ENCODE measurements at places on chromosomes 1 and 21.

GRCh38 chr1:50502147-50502546 lies 78.9 kb upstream of the DMRTA2 start:
- DNase-seq = no peak

- no peak for DNase-seq
These were observed 27.1 kb downstream of the CAMK1G start for GRCh38 chr1:209610631-209610905.

DNA sequence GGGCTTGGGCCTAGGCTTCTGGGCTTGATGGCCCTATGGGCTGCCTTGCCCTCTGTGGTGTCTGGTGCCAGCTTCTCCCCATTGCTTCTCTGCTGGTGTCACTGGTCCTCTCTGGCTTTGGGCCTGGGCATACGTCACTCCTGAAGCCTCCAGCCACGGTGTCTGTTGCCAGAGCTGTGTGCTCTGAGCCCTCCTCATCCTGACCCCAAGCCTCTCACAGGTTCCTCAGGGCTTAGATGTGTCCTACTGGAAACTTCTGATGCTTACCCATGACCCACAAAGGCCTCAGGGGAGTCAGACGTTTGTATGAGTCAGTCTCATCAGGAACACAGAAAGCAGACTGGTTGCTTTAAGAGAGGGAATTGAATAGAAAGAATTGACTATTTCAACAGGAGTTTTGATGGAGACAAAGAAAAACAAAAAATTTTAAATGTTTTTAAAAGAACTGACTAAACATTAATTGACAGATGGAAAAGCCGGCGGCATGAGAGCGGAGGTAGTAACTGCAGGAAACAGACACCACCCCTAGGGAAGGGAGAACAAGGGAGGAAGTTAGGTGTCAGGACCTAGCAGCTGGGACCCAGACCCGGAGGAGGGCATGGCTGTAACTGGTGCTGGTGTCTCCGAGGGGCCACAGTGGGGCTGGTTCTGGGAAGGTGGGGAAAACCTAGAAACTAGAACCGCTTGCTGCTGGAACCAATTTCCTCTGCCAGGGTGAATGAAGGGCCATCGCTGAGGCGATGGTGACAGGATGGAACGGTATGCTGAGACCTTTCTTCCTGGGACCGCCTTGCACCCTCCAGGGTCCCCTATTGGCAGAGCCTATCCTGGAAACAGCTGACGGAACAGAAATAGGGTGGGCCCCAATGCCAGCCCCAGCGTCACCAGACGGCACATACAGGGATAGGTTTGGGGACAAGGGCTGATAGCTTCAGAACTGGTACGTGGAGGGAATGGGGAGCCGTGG lies 40.0 kb upstream of the CITED4 start:
- no peak for DNase-seq

DNA sequence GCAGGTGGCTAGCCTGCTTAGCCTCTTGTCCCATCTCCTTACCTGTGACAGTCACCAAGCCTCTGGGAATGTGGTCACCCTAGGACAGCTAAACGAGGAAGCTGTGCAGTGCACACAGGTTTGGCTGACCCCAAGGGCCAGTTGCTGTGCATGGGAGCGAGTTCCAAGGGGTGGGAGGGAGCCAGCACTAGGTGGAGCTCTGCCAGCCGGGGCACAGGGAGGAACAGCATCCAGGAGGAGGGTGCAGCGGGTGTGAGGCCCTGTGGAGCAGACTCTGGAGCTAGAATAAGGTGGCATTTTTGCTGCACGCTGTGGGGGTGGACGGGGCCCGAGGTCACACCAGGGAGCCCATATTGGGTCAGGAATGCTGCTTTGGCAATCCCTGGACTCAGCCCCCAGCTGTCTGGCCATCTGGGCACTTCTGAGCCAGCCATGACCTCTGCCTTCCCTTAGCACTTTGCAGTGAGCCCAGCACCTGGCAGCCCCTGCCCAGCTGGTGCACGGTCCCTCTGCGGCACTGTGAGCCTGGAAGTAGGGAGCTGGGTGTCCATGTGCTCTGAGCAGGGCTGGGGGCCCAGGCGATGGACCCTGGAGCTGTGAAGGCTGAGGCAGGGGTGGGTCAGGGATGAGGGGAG lies 8.7 kb downstream of the PDXK start:
- no peak for DNase-seq

- peak; percentile 14 for DNase-seq
These were observed 673 bp downstream of the PIK3C2B start for GRCh38 chr1:204493984-204494280.

DNA sequence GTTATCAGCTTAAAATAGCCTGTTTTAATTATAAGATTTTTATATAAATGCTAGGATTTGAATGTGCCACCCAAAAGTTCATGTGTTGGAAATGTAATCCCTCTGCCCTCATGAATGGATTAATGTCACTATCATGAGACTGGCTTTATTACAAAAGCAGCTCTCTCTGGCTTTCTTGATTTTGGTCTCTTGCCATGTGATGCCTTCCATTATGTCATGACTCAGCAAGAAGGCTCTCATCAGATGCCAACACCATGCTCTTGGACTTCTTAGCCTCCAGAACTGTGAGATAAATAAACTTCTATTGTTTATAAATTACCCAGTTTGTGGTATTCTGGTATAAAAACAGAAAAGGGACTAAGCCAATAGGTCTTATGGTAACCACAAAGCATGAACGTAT lies 6.9 kb upstream of the PRSS38 start:
- no peak for DNase-seq

GRCh38 chr21:31967334-31967733 lies 94.5 kb downstream of the HUNK start:
- no peak for DNase-seq

GRCh38 chr1:212607206-212607912 lies 1.2 kb upstream of the ATF3 start:
- no peak for DNase-seq

DNA sequence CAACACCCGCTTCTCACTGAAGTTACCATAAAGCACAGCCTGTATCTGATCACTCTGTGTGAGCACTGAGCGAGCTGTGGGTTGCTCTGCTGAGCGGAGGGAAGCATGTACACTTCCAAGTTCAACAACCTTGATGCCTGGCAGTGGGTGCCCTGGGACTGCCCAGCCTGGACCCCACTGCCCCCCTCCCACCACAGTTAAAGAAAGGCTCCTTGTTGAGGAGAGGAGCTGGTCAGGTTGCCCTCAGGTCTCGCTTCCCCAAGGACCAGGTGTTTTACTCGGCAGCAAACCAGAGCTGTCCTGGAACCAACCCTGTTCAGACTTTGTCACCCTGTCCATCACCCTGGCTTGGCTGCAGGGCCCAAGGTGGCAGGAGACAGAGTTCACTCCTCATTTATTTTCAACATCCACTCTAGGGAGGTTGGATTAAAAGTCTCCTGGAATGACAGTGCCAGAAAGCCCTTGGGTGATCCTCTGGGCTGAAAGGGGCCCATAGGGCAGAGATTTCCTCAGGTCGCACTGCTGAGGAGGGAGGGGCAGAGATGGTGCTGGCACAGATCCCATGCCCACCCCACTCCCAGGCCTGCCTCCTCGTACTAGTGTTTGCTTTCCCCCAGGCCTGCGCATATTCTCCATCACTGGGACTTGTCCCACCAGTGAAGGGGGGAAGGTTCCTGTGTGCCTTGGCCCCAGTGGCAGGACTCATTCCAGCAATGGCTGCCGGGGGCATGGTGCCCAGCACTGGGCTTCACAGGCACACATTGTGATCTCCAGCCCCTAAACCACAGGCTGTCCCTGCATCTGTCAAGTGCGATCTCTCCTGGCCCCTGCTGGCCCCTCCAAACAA lies 101.7 kb downstream of the TRABD2B start:
- DNase-seq = no peak

GRCh38 chr1:207787776-207788175 lies 35.9 kb downstream of the CD46 start:
- no peak for DNase-seq

GRCh38 chr1:84353695-84354094 lies 44.6 kb upstream of the DNASE2B start:
- DNase-seq = no peak

DNA sequence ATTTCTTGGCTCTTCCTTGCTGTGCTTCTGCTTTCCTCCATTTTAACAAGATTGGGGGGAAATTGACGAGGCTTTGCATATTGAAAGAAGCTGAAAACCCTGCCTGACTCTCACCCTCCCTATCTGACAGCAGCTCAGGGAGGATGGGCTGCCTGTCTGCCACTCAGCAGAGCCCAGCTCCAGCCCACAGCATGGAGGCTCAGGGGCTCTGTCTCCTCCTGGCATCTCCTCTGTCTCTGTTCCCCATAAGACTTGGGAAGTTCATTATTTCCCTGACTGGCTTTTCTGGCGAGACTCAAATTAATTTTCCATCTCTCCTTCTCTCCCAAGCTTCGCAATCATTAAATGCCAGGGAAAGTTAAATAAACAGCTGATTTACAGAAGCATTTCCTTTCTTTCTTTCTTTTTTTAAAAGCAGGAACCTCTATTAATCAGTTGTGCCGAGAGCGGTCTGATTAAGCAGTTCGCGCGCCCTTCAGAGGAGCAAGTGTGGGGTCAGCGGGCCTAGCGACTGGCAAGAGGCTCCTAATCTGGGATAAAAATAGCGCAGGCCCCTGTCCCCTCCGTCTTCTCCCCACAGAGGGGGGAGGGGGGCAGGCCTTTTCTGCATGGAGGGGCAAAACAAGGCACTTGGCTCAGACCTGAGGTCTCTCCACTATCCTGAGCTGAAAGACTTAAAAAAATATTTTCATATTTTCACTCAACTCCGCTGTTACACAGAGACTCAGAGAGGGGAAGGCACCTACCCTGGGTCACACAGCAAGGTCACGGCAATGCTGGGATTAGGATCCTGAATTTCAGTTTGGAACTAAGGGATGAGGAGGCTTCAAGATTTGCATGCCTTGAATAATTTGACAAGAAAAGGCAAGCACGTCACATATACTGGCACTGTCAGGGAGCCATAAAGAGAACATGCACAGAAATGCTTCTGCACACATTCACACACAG lies 170.4 kb downstream of the ACTL8 start:
- no peak for DNase-seq

DNA sequence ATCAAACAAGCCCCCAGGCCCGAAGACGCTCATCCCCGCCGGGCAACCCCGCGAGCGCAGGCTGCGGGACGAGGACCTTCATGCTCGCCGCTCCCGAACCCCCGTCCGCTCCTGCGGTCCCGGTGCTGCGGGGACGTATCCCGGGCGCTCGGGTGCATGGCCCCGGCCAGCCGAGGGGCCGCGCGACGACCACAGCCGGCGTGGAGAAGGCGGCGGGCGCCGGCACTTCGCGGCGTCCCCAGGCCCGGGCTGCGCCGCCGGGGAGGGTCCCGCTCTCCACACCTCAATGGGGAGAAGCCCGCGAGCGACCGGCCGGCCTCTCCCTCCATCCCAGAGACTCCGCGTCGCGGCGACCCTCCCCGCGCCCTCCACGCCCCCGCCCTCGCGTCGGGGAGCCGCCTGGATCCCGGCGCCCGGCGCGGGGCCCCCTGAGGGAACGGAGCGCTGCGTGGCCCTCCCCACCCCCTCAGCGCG lies 401 bp downstream of the ERRFI1 start:
- DNase-seq = no peak

DNA sequence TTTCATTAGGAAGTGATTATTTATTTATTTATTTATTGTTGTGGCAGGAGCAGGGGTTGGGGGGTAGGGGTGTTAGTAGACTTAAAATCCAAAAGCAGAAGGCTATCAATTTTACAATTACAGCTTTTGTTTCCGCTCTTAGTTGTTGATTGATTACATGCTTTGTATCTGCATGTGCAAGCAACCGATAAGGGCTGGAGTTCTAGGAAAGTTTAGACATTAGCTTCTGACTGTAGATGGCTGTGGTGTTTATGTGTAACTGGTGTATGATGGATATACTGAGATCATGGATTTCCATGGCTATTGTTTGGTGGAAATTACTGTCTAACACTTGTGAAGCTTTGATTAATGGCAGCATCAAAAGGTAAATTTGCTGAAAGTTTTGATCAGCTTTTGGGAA lies 2.8 kb downstream of the ST6GALNAC5 start:
- DNase-seq = no peak

GRCh38 chr1:153540394-153541361 lies at the start of gene S100A5:
Gene S100A5 (minus strand): TSS chr1:153540934. CDS start chr1:153540191, 743 bp downstream.
- peak; percentile 40 for DNase-seq

DNA sequence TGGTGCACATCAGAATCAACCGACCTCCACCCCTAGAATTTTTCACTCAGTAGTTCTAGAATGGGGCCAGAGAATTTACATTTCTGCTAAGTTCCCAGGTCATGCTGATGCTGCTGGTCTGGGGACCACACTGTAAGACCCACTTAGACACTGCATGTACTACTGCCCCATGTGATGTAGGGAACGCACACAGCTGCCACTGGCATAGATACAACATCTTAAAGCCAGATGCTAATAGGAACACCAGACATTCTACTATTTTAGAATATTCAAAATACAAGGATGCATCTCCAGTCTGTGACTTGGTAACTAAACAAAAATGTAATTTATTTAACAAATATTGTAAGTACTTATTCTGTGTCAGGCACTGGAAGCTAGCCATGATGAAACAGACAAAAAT lies 14.1 kb upstream of the ATP1B1 start:
- no peak for DNase-seq

DNA sequence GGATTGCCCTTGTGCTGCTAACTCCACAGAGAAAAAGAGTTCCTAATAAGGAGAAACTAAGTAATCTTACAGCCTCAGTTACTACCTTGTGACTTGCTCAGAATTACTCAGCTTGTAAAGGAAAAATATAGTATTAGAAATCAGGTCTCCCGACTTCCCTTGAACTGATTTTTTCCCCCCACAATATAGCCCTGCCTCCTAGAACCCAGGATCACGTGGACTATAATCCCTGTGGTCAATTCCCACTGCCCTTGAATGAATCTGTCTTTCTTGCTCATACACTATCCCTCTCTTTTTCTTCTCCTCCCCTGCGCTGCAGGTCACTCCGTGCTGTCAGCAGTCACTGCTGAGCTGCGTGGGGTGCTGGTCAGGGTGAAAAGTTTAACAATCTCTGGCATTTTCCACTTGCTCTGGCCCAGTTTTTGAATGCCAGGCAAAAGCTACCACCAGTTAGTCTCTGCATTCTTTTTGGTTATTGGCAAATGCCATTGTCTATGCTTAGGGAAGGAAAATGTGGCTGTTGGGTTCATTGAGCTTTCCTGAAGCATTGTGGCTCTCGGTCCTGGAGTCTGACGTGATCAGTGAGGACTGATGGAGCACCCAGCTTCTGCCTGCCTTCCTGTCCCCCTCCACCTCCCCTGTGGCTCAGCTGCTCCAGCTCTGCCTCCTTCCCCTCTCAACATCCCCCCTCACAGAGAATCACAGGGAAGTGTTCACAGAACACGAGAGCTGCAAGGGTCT lies 1.9 kb upstream of the MYOC start:
- DNase-seq = no peak

Data from stimulated activated CD8-positive, alpha-beta memory T cell treated with anti-CD3 and anti-CD28 coated beads, Interleukin-4, amount 100 ng/mL, for 4 hours (primary cell).